ENCODE measurements at places on chromosomes 13 and 19. TPM values are rescaled to one million over a fixed set of nuclear protein-coding genes. Genes with fewer than 3 reads are reported as not detected.

GRCh38 chr19:54439174-54439851 is 9.7 kb upstream of the LENG8 start:
- DNase-seq: no peak

- no peak for DNase-seq
Measured at GRCh38 chr19:29098863-29099481, 114.0 kb downstream of the UQCRFS1 start.

The ZNF528 gene
- total RNA-seq: 40.6 TPM

The GPR18 gene
- 21.1 TPM for total RNA-seq

- no peak for DNase-seq
Measured at GRCh38 chr19:33317517-33317916, 15.2 kb upstream of the CEBPA start.

The NCR1 gene
- 2.6 TPM for total RNA-seq

DNA sequence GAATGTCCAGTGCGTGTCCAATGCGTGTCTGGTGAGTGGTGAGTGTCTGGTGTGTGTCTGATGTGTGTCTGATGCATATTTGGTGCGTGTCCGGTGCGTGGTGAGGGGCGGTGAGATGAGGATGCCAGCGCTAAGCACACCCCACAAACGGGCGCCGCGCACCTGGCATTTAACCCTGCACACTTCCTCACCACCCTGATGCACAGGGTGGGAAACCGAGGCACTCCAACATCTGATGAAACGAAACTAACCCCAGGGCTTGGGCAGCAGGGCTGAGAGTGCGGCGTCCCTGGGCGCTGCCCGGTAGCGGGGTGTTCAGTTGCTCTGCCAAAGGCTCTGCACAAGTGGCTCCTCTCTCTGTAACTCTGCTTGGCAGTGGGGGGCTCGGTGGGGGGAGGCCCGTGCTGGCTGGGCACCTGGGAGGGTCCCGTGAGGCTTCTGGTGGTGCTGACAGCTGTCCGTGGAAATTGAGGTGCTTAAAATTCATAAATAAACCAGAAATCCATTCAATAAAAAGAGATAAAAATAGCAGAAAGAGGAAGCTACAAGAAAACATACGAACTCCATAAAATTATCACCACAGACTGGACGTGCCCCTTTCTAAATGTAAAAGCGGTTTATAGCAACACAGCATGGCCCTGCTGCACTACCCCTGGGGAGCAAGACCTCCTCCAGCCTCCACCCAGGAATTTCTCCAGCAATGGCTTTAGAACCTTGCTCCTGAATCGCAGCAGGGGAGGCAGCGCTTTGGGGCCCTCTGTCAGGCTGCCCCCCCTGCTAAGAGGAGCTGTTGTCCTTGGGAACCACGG is 76.0 kb downstream of the RASA3 start:
- DNase-seq: no peak

The KIR2DL3 gene
- not detected for total RNA-seq

DNA sequence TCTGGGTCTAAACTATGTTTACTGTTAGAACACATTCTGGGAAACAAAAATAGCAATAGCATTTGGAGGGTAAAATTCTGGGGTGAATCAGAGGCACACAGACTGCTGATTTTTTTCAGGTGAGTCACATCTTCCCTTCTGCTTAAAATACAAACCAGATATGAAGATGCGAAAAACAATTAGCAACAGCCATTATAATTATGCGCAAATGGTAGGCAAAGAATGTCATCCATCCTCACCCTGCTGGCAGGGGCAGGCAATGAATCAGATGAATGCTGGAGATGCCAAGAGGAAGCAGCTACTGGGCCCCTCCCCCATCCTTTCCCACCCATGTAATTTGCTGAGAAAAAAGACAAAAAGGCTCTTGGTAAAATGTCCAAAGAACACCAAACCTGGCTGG is 282.9 kb downstream of the KLF5 start:
- DNase-seq: no peak

GRCh38 chr13:62525652-62526051 is 1110.0 kb upstream of the PCDH20 start:
- no peak for DNase-seq

The SIGLEC9 gene
- 2.2 TPM for total RNA-seq

DNA sequence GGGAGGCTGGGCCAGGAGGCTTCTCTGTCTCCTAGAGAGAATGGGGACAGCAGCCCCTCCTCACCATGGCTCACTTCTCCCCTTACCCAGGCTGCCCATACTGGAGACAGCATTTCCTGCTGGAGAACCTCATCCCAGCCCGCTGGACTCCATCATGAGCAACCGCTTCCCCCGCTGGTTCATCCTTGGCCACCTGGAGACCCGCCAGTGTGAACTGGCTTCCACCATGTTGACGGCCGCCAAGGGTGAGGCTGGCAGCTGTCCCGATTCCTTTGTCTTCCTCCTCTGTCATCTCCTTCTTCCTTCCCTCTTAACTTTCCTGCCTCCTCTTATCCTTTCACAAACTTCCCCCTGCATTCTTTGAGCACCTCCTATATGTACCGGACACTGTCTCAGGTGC is 28.0 kb downstream of the ZSWIM4 start:
- DNase-seq: no peak

- no peak for DNase-seq
Measured at GRCh38 chr19:4772566-4772965, 19.0 kb upstream of the FEM1A start.

The CCDC194 gene
- 2.3 TPM for total RNA-seq

GRCh38 chr19:37905946-37906868 is at the start of gene WDR87:
TSS of gene WDR87 (minus strand) at chr19:37906594. CDS start at chr19:37898239, 8,355 bp downstream.
- peak; percentile 54 for DNase-seq

The BICRA gene
- total RNA-seq: 35.4 TPM

DNA sequence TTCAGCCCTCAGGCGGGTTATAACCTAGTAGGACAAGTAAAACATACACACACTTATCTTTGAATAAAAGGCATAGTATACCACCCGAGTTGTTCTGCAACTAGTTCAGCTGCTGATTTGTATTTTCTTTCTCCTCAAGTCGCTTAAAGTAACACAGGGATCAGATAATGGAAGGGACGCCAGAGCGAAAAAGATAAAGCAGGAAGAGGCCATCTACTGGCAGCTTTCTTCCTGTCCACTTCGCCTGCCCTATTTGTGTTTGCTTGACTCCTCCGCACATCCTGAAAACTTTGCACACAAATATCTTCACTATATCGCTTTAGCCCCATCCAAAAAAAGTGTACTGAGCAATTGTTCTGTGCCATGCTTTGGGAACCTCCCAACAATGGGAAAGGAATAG is 238.0 kb upstream of the SOX21 start:
- no peak for DNase-seq

DNA sequence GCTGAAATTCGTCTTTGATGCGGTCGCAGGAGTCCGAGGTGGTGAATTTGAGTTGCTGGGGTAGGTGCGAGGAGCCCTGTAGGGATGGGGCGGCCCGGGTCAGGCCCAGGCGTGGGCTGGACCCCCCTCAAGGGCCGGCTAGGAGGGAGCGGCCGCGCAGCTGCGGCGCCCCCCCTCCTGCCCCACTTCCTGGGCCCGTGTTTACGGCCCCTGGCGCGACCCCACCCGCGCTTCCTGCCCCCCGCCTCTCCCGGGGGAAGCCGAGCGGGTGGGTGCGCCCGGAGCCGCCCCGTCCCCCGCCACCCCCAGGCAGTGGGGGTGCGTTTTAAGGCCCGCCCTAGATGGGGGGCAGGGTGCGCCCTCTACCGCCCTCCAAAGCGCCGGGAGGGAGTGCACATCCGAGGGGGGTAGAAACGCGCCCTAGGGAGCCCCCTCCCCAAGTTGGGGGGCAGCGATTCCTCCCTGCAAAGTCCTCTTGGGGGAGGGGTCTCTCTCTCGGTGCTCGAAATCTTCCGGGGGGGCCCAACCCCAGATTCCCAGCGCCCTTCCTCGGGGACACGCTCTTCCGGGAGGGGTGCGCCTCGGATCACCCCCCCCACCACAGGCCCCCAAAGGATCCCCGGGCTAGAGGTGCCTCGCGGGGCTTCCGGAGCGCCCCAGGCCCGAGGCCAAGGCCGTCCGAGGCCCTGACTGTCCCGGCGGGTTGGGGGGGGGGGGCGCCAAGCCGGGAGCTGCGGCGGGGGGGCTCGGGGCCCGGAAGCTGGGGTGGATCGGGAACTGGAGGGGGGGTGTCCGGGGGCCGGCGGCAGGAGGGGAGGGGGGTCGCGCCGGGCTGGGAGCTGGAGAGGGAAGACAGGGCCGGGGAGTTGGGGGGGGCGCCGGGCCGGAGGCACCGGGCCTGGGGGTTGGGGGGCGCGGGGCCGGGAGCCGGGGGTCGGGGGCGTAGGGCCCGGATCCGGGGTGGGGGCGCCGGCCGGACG is 823 bp downstream of the TLE5 start:
- DNase-seq: peak; percentile 69

DNA sequence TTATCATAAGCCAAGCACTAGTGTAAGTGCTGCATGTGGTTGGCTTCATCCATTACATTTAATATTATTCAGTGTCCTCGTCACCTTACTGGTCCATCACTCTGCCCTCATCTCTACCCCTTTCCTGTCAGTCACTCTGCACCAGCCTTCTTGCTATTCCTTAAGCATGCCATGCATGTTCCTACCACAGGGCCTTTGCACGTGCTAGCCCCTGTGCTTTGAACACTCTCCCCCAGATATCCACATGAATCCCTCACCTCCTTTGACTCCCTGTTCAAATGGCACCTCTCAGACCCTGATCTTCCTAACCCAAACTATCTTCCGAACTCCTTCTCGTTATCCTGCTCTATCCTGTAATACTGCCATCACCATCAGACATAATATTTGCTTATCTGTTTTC is 3.2 kb upstream of the RELB start:
- no peak for DNase-seq

GRCh38 chr19:3365093-3365835 is 1.1 kb upstream of the NFIC start:
- DNase-seq: no peak

The ZNF345 gene
- 16.4 TPM for total RNA-seq

GRCh38 chr19:44602081-44602480 is 11.3 kb upstream of the IGSF23 start:
- DNase-seq: no peak

GRCh38 chr13:45011198-45011597 is 21.9 kb downstream of the GPALPP1 start:
- DNase-seq: no peak

All from naive thymus-derived CD4-positive, alpha-beta T cell (primary cell).